ENCODE measurements at places on chromosomes 2 and 18.
A peak's percentile ranks its signal among the peaks of the same experiment; 100 is the strongest.

GRCh38 chr2:177673602-177674595 lies 281.3 kb downstream of the AGPS start:
- DNase-seq: no peak

DNA sequence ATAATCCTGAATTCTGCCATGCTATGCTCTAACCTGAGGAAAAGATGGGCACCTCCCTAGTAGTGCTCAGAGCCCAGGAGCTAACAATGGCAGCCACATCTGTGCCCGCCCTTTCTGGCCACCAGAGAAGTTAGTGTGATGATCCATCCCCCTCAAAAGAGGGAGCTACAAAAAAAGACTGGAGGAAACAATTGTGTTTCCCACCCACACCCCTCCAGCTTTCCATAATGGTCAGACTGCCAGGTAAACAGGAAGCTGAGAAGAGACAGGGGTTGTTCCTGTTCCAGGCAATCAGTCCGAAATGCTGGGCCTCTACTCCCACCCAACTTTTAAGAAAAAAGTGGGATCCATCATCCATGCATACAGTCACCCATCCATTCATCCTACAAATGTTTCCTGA lies 3.2 kb downstream of the TBC1D8 start:
- no peak for DNase-seq

DNA sequence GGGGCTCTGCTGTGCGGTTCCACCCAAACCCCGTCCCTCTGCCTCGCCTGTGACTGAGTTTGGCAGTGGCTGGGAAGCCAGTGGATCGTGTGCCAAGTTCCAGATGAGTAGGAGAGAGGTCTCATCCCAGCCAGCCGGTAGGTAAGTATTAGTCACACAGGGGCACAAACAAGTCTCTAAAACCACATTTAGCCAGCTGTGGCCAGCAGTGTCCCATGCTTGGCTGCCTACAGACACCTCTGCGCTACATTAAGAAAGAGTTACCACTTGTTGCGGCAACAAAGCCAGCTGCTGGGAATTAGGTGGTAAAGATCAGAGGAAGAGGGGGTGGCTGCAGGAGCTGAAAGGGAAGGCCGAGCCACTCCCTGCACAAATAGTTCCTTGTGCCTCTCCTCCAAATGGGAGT lies 81.2 kb downstream of the GATA6 start:
- DNase-seq: no peak

GRCh38 chr2:193348055-193348454 lies 1153.3 kb upstream of the TMEFF2 start:
- DNase-seq: no peak

DNA sequence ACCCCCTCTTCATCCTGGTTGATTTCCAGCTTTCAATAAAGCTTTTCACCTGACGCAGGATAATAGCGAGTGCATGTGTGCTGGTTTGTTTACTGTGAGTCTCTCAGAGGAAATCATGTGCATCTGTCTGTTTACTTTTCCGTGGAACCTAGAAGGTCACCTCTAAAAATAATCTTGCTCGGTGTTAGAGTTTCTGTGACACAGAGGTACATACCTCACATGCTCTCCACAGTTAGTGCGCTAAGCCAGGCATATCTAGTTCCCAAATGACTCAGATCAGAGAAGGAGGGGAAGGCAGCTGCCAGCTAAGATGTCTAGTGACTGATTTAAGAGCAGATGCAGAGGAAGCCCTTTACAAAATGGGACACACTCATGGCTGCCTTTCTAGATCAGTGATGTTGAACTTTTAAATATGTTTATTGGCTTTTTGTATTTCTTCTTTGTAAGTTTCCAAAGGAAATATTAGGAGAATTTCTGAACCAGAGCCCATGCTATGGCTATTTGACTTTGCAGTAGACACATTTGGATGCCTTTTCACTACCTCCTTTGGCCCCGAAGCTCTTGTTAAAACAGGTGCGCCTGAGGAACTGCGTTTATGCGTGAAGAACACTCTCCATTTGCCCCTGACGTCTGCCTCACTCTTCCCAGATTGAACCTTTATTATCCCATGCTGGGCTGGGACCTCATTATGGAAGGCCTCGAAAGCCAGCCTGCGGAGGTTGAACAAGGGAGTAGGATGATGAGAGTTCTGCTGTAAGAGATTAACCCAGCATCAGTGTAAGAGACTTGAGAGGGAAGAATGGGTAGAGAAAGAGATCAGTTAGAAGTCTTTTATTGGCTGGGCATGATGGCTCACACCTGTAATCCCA lies 145.6 kb downstream of the FAM161A start:
- peak; percentile 72 for DNase-seq

DNA sequence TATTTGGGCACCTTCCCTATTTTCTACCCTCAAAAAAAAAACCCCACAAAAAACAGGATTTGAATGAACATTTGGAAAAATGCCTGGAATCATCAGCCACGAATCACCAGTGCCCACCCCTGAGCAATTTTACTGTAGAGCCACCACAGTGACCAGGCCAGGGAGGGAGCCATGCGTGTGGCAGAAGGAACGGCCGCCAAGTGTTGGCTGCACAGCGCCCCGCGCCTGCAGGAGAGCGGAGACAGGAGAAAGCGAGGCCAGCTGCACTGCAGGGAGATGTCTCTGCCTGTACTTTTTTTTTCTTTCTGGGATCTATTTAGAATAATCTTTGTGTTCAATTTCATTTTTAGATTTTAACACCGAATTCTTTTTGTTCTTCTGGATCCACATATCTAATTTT lies 269.3 kb upstream of the RAB12 start:
- no peak for DNase-seq

DNA sequence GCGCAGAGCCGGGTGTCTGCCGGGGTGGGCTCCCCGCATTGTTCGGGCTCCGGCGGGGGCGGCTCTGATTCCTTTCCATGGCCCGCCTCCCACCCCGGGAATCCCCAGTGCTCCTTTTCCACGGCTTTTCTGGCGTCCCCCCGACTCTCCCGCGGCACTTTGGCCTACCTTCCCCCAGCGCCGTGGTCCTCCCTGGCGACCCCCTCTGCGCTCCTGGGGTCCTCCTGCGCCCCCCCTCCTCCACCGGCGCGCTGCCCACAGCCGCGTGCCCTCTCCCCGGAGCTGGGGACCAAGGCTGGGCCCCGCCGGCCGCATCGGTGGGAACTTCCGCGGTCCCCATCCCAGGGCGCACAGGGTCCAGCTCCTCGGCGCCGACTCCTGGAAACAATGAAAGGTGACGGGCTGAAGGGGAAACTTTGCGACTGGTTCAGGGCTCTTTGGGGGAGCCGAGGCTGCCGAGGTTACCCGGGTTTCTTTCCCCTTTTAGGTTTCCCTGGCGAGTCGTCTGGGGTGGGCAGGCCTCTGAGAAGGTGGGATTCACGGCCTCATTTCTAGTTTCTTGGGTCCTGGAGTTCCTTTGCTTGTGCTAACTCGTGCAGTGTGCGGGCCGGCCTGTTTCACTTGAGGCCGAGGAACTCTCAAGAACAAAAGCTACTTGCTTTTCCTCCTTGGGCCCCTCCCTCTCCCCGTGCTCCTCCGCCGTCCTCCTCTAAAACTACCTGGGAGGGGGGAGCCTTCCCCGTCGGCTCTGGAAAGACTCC lies 2.2 kb downstream of the TGIF1 start:
- peak; percentile 59 for DNase-seq

- no peak for DNase-seq
Measured at GRCh38 chr2:225122583-225123486, 80.6 kb upstream of the DOCK10 start.

GRCh38 chr18:52475325-52475724 lies 135.3 kb downstream of the DCC start:
- DNase-seq: no peak

GRCh38 chr2:186755066-186755465 lies 61.2 kb downstream of the FAM171B start:
- no peak for DNase-seq

GRCh38 chr2:119178776-119179175 lies 20.2 kb upstream of the C1QL2 start:
- no peak for DNase-seq

GRCh38 chr2:203841654-203842053 lies 25.9 kb upstream of the CTLA4 start:
- no peak for DNase-seq

GRCh38 chr18:50636366-50637057 lies 76.6 kb downstream of the MAPK4 start:
- DNase-seq: no peak

GRCh38 chr2:205589479-205589878 lies 92.8 kb upstream of the NRP2 start:
- no peak for DNase-seq

DNA sequence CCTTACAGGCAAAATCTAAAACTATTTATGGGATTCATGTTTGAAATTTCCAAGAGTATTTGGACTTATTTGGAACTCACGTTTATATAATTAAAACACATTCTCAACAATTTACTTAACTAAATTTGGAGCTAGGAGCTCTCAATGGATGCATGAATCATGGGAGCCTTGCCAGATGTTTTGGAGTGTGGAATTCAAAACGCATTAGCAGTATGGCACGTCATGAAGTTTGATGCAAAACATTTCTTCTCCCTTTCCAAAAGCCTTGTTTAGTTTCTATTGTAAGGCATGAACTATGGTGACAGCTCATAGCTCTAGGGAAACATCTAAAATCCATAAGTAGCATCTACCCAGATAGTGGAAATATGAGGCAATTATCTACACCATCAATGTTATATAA lies 701.6 kb downstream of the SATB2 start:
- no peak for DNase-seq

DNA sequence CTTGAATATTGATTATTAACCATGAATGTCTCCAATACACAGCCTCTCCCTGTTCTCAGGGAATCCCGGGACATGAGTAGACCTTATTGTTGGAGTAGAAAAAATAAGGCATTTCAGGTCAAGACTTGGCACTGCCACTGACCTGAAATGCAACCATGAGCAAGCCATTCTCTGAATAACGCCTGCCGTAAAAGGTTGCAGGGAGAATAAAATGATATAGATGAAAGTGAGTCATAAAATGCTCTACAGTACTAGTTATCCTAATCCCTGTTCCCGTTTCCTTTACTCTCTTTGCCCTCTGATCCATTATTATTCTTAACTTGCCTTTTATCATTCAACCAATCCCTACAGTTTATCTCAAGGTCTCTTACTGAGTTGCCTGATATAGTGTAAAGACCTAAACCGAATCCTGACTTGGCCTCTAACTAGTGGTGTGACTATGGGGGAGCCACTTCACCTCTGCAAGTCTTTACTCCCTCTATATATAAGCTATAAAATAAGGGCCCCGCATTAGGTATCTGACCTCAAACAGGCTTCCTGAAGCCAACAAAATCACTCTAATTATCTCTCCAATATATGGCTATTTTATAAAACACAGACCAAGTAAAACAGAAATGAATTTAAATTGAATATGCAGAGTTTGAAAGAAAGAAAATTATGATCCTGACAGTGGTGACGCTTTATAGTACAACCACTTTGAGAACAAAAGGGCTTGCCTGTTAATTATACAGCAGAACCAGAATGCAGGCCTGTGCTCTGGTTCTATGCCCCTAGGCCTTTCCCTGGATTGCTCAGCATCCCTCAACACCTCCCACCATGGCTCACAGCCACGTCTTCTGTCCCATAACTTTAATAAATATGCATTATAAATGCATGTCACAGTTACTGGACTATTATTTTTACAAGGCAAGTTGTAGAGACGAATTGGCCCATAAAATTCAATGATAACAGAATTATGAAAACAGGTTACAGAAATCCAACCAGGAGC lies 183.1 kb downstream of the STK39 start:
- DNase-seq: no peak

DNA sequence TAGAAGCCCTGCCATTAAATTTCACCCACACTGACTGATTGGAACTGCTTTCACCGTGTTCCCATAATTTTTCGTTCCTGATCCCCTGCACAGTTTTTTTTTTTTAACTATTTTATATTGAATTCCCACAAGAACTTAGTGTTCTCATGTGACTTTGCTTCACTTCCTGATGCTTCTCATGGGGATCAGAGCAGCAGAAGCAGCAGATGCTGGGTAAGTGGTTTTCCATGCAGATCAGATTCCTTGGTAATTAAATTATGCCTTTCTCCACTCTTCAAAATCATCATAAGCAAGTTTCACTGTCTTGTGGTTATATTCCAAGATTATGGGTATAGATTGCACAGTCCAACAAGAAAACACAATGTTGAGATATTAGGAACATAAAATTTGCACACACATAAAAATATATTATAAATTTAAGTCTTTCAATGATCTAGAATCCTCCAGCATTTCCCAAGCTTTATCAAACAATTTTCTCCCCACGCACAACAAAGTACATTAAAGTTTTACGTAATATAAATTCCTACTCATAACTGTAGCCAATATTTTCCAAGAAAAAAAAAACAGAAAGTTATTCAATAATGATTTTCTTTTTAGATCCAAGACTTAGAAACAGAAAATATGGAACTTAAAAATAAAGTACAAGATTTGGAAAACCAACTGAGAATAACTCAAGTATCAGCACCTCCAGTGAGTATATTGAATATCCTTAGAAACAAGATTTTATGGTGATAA lies 277.9 kb downstream of the GULP1 start:
- DNase-seq: no peak

DNA sequence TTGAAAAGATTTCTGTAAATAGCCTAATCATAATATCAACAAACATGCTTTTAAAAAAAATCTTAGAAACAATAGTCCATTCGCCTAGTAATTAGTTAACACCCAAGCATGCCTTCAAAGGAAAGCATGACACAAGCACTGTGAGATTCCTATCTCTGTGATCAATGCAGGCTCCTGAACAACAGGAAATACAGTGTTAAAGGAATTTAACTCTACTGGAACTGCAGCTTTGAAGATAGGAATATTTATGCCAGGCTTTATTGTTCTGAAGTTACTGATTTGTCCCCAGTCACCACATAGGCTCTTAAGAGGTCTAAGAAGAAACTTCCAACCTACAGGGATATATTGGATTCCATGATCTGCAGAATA lies 15.4 kb upstream of the FAM124B start:
- DNase-seq: no peak

DNA sequence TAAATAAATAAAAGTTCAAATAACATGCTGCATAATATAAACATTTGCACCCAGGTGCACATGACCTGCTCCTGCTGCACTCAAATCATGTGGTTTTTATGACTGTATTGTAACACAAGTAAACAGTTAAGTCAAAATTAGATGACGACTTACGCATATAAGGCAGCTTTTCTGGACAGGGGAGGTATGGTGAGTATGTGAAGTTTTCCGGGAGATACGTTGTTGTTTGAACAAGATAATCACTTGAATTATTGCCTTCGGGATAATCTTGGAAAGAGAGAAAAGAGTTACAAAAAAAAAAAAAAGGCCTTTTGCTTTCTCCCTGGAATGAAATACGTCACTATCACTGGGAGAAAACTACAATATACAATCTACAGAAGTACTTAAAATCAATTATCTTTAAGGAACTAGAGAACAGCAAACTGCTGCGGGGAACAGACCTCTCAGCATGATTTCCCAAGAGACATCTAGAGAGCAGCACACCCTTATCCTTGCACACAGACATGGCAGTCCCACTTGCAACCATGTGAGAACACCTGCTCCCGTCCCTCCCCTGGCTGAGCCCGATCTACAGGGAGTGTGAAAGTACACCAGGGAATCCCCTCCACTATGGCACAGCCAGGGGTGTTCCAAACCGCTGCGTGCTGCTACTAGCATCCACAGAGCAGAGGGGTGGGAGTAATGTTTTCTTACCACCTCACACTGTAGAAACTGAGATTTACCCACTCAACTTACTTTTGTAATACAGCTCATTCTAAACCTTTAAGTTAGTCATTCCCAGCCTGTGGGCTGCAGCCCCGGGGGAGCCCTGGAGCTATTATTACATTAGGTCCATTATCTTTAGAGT lies 26.3 kb downstream of the B4GALT6 start:
- DNase-seq: peak; percentile 63

GRCh38 chr2:141522702-141523101 lies 608.1 kb downstream of the LRP1B start:
- DNase-seq: peak; percentile 61

GRCh38 chr2:224085811-224086210 lies 46.7 kb upstream of the SERPINE2 start:
- no peak for DNase-seq

GRCh38 chr18:49739275-49739674 lies 74.1 kb downstream of the ACAA2 start:
- DNase-seq: no peak

Data from amniotic epithelial cell (primary cell).